ENCODE measurements at places on chromosomes 11 and 22.

DNA sequence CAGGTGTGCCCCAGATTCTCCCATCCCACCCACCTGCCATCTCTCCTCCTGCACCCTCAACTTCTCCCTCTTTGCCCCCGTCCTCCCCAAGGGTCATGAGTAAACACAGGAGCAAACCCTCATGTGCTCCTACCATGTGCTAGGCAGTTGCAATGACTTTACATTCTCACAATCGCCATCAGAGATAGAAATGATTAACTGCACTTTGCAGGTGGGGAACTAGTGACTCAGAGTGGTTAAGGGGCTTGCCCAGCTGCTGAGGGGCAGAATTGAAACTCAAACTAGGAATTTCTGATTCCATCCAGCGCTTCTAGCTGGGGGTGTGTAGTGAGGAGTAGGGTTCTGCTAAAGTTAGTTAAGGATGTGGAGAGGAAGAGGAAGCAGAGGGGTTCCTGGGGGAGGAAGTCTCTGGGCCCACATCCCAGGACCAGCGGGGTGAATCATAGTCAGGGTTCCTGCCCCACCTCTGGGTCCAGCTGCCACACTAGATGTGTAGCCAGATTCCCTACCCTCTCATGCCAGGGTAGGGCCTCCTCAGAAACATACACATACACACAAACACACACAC is 16.0 kb upstream of the PRG2 start:
- no peak for DNase-seq

GRCh38 chr11:62593434-62594044 is 2.2 kb upstream of the TUT1 start:
- DNase-seq, result no peak

GRCh38 chr11:61832754-61833153 is 4.7 kb downstream of the FADS2 start:
- DNase-seq, result no peak

DNA sequence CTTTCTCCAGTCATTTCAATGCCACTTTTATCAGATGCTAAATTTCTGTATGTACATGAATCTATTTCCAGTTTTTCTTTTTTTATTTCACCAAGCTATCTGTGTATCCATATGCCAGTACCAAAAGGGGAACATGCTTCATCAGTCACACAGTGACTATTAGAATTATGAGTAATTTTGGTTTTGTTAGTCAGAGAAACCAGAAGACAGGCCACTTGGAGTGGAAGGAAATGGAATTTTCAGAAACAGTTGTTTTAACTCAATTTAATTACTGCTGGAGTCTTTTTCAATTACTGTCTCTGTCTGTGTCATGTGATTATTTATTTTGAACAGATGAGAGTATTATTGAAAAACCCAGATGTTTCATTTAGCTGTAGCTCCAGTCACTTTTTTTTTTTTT is 84.6 kb upstream of the ANO3 start:
- peak; percentile 68 for DNase-seq

GRCh38 chr22:22573047-22573889 is 14.2 kb upstream of the PRAME start:
- no peak for DNase-seq

- DNase-seq, result no peak
Measured at GRCh38 chr11:10594407-10594806, 25.9 kb upstream of the LYVE1 start.

DNA sequence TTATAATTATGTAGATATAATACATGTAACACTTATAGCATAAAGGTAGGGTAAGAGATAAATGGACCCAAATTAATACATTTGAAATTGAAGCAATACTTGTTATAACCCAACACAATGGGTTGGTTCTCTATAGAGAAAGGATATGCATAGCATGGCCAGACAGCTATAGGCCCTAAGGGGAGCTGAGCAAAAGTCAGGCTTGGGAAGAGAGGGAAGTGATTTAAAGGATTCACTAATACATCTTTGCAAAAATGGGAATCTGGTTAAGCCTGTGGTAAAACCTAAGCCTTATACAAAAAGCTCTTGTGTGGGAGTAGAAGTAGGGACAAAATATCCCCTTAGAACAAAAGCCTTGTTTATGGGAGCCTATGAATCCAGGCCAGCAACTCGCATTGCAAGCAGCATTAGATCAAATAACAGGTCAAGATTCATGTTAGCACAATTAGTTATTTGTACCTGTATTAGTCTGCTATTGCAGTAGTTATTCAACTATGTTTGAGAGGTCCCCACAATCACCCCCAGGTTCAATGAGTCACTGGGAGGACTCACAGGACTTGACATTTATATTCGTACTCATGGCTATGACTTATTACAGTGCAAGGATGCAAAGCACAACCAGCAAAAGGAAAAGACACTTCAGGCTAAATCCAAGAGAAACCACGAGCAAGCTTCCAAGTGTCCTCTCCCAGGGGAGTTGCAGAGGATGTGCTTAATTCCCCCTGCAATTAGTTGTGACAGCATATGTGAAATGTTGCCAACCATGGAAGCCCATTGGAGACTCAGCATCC is 144.7 kb upstream of the LMO1 start:
- no peak for DNase-seq

GRCh38 chr22:23177197-23177596 is 3.1 kb upstream of the BCR start:
- DNase-seq, result no peak

DNA sequence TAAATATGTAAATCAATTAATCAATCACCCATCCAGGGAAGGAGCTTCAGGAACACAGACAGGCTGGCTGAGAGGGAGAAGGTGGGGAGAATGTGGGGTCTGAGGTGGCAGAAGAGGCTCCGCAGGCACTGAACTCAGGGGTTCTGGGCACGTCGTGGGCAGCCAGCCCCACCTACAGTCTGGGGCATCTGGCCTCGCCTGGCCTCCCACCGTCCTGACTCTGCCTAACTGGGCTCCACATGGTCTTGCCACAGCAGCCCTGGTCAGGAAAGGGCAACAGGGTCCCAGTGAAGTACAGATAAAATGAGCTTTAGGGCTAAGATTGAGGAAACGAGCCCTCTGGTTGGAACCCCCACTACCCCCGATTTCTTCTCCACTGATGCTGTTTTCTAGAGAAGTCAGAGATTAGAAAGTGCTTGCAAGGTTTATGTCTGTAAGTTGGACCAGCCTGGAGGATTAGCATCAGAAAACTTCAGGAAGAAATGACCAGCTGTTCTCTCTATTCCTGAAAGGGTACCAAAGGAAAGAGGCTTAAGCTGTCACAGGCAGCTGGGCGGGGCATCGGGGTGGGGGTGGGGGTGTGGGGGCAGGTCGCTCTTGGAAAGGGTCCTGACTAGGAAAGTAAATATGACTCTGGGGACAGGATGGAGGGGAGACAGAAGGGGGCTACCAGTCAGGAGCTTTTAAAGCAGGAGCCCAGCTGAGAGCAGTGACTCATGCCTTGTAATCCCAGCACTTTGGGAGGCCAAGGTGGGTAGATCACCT is 261.7 kb downstream of the BUD13 start:
- no peak for DNase-seq

GRCh38 chr11:104891135-104891534 is 7.1 kb downstream of the CASP12 start:
- peak; percentile 24 for DNase-seq

GRCh38 chr11:27239305-27239942 is 123.6 kb downstream of the CCDC34 start:
- peak; percentile 69 for DNase-seq

- DNase-seq, result no peak
Measured at GRCh38 chr11:45924036-45924915, 1.8 kb downstream of the LARGE2 start.

GRCh38 chr22:42162728-42163489 is 32.3 kb upstream of the CYP2D6 start:
- no peak for DNase-seq

DNA sequence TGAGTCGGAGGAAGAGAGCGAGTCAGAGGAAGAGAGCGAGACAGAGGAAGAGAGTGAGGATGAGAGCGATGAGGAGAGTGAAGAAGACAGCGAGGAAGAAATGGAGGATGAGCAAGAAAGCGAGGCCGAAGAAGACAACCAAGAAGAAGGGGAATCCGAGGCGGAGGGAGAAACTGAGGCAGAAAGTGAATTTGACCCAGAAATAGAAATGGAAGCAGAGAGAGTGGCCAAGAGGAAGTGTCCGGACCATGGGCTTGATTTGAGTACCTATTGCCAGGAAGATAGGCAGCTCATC is 780 bp downstream of the TRIM44 start:
- no peak for DNase-seq

DNA sequence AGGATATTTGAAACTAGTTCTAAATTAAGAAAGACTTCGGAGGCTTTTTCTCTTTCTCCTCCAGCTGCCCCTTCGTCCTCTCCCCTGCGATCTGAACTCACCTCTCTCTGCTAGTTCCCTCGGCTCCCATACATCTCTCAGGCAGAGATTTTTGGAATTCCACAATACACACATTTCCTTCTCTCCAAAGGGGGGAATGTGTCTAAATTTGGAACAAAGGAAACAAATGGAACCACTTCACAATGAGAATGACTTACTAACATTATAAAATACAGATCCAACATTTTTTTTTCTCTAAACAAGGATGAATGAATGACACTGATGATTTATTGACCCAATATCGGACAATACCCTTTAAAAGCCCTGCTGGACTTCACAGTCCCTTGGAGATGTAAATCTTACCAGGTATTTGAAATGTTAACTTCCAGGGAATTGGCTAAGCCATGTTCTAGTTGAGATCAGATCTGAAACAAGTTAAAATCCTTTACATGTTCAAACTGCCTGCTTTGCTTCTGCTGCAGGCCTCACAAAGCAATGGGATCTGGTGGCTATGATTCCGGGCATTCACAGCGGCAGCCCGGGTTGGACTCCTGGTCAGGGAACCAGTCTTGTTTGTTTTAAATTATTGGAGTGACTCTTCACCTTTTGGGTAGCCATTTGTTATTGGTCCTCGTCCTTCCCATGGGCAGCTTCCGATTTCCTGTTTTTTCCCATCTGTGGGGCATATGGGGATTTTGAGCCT is 20.5 kb upstream of the GSTP1 start:
- peak; percentile 12 for DNase-seq

GRCh38 chr11:67486481-67487195 is 3.8 kb downstream of the AIP start:
- DNase-seq, result no peak

DNA sequence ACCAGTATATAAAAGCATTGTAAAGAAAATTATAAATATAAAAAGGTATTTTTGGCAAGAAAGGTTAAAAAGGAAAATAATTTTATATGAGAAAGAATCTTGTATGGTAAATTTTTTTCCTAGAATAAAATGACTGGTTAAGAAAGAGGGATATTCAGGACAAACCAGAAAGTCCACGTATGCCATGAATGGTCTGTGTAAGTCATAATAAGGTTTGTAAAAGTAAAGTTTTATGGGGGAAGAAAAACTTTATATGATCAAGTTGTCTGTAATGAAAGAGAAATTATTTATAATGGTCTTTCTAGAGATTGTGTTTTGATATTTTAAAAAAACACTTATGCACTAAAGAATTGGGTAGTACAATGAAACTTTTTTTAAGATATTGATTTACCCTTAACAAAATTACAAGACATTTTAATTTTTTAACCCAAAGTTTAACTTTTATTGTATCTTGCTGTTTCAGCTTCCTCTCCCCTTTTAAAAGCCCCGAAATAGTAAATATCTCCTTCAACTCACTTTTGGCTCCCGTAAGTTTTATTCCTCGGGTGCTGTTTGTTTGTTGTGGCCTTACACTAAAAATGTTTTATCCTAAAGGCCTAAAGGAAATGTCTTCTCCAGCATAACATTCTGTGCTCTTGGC is 47.7 kb downstream of the AMOTL1 start:
- no peak for DNase-seq
